Stimulated activated CD8-positive, alpha-beta memory T cell treated with anti-CD3 and anti-CD28 coated beads, Interleukin-15, amount 100 ng/mL, for 24 hours (primary cell): ENCODE measurements at places on chromosomes 11 and 22.

- DNase-seq: no peak
Measured at GRCh38 chr11:33258631-33259205, 1.5 kb downstream of the HIPK3 start.

GRCh38 chr22:20028855-20029549, 8.1 kb downstream of the TANGO2 start:
- DNase-seq: no peak

DNA sequence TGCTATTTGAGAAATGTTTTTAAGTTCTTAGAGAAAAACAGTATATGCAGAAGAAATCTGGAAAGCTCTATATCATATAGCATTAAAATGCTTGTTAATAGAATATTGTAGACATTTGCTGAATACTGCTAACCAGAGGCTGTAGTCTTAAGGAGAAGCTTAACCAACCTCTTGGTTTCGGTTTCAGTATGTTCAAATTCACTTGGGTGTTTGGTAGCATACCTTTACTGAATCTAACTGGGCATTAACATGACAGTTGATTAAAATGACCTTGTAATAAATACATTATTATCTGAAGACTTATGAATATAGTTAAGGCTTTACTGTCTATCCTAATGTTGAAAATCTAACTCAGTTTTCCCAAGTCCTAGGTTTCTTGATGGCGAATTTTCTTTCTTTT, 5.4 kb downstream of the PCF11 start:
- DNase-seq: no peak

DNA sequence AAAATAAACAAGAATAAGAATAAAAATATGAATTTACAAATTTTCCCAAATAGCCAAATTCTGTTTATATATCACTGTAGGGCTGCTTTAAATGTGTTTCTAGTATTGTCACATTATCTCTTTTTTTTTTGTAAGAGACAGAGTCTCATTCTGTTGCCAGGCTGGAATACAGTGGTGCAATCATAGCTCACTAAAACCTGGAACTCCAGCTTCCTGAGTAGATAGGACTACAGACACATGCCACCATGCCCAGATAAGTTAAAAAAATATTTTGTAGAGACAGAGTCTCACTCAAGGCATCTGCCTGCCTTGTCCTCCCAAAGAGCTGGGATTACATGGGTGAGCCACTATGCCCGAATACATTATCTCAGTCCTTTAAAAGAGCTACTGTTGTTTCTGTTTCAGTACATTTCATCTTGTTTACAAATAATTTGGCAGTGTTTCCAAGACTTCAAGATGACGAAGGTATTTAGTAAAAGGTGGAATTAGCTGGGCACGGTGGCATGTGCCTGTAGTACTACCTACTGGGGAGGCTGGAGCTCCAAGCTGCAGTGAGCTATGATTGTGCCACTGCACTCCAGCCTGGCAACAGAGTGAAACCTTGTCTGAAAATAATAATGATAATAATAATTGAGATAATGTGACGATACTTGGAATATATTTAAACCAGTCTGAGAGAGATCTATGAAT, 6.0 kb downstream of the FOLH1 start:
- no peak for DNase-seq

- DNase-seq: no peak
Measured at GRCh38 chr22:25760848-25761595, 19.0 kb downstream of the MYO18B start.

DNA sequence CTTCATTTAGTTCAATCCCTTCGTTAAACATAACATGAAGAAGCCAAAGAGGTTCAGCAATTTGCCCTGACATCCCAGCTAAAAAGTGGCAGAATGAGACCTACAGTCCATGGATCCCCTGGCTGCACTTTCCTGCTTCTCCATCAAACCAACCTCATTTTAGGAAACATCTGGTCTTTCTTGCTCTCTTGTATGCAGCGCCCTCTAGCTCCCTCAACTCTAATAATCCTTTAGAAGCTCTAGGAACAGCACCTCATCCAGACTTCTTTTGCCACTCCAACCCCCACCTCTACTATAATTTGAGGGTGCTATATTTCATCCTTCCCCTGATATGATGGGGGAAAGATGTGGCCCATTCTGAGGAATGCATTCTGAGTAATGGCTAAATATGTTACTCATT, 7.4 kb downstream of the CNTF start:
- DNase-seq: no peak

- no peak for DNase-seq
Measured at GRCh38 chr11:2691355-2691761, 8.4 kb downstream of the KCNQ1OT1 start.
